ENCODE measurements at places on chromosomes 11 and 22.

GRCh38 chr11:61362542-61362875, 335 bp downstream of the TMEM138 start:
- DNase-seq, result peak; percentile 44

DNA sequence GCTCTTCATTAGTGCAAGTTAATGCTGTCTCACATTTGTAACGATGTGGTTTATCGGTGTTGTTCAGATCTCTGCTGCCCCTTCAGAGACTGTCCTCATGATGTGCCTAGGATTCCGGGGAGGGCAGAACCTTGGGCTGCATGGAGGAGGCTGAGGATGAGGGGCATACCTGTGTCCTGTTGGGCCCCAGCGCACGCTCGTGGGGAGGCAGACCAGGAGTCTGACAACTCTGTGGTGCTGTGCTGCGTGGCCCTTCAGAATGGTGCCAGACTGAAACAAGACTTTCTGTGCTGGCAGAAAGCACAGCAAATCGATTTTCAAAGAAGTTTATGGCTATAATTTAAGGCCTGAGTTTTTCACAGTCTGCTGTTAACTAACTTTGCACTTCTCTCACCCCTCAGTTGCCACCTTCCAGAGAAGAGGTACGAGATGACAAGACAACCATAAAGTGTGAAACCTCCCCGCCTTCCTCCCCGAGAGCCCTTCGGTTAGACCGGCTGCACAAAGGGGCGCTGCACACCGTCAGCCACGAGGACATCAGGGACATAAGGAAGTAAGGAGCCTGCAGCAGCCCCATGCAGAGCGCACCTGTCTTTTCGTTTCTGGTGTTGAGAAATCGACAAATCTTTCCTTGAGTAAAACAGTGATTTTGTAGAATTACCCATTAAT, 44.3 kb upstream of the CTTN start:
- DNase-seq, result no peak

GRCh38 chr22:49599691-49600455, 227.8 kb downstream of the BRD1 start:
- no peak for DNase-seq

GRCh38 chr11:66294626-66295620, 3.2 kb downstream of the TMEM151A start:
- DNase-seq, result no peak

DNA sequence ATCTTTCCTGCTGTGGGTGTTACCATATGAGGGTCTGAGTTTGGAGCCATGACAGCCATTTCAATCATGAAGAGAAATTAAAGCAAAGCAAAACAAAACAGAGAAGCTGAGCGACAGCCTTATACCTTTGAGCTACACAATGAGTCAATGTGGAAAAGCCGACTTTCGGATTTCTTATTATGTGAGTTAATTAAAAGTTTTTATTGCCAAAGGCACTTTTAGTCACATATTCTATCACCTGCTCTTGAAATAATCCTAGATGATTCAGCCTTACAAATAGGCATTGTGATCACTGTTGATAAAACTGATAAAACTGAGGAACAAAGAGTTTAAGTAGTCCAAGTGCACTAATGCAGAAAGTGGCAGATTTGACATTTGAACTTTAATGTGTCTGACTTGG, 381.9 kb upstream of the TENM4 start:
- no peak for DNase-seq
